ENCODE measurements at places on chromosomes 16 and 17.
A peak's percentile ranks its signal among the peaks of the same experiment; 100 is the strongest.

DNA sequence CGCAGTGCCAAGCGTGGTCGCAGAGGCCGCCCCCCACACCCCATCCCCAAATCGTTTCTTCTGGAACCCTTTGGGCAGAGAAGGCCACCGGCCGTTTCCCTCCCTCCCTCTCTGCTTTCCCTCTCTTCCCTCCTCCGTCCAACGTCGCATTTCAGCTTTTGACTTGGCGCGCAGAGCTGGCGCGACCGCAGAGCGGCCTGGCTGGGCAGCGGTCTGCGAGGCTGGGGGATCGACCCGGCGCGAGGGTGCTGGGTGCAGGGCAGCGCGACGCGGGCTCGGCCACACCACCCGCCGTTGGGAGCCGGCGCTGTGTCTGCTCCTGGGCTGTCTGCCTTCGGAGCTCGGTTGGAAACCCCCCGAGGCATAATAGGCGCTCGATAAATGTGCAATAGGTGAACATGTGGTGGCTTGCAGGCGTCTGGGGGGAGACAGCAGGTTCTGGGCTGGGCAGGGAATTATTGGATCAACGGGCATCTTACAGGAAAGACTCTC is 2.8 kb upstream of the NTN3 start:
- DNase-seq = peak; percentile 30

DNA sequence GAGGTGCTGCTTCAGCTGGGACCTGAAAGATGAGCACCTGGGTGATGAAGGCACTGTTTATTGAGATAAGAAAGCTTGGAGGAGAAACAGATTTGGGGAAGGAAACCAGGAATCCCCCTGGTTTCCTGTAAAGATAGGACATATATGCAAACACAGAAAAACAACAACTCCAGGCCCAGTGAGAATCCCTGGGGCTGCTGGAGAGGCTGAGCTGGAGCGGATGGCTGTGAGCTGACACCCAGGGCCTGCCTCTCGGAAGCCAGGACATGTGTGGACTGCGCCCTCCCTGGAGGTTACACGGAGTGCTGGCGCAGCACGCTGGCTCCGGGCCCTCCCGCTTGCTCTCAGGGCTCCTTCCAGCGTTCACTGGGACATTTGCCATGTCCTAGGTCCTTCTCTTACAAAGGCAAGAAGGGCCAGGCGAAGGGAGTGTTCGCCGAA is 57.5 kb downstream of the CYB5B start:
- no peak for DNase-seq

DNA sequence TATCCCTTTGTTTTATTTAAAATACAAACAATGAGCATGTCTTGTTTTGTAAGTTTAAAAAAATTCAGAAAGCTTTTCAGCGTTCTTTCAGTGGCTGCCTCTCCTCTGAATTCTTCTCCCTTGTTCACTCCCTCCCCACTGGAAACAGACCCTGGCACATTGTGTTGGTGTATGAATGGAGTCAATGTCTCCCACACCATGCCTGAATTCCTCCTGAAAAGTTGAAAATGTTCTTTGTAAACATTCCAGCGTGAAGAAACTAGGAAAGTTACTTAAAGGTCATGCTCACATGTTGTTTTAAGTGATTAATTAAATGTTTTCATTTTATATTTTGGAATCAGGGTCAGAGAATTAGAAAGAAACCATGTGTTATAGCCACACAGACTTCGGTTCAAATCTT is 136.9 kb upstream of the DYNLRB2 start:
- DNase-seq = no peak

DNA sequence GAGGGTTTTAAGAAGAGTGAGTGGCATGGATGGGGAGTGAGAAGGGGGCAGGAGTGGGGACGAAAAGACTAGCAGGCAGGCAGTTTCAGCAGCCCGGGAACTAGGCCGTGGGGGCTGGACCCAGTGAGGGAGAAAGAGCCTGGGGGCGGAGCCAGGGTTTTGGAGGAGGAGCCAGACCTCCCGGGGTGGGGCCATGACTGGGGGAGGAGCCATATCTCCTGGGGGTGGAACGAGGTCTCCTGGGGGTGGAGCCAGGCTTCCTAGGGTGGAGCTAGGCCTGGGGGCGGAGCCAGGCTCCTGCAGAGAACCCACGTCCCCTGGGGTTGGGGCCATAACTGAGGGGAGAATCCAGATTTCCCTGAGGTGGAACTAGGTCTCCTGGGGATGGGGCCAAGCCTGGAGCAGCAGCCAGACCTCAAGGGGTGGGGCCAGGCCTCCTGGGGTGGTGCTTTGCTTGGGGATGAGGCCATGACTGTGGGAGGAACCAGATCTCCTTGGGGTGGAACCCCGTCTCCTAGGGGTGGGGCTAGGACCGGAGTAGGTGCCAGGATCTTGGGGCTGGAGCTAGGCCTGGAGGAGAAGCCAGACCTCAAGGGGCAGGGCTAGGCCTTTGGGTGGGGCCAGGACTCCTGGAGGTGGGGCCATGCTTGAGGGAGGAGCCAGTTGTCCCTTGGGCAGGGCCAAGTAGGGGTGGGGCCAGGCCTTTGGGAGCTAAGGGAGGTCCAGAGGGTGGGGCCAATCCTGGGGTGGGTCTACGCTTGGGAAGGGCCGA is 41.7 kb upstream of the JPH3 start:
- DNase-seq = peak; percentile 36

DNA sequence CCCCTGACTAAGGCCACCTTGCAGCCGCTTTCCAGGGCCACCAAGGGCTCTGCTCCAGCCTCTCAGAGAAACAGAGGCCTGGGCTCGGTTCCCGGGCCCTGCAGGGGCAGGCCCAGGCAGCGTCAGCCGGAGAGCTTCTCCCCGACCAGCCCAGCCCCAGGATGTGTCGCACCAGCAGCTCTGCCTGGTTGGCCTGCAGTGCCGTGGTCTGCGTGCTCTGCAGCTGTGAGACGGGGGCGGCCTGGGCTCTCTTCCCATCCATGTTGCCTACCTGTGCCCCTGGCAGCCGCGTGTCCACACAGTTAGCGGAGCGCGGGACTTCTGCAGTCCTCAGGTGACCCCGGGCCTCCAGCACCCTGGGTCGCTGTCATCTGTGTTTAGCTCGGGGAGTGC is 4.8 kb downstream of the IGFALS start:
- DNase-seq = no peak

DNA sequence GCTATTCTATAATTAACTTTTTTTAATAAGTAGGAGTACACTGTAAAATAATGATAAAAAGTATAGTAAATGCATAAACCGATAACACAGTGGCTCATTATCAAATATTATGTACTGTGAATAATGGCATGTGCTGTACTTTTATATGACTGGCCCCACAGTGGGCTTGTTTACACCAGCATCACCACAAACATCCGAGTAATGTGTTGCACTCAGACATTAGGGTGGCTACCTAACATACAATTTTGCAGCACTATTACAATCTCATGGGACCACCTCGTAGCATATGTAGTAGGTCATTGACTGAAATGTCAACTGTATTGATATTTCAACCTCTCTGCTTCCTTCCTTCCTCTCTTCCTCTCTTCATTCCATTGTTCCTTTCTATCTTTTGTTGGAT is 51.7 kb downstream of the TBX4 start:
- no peak for DNase-seq

DNA sequence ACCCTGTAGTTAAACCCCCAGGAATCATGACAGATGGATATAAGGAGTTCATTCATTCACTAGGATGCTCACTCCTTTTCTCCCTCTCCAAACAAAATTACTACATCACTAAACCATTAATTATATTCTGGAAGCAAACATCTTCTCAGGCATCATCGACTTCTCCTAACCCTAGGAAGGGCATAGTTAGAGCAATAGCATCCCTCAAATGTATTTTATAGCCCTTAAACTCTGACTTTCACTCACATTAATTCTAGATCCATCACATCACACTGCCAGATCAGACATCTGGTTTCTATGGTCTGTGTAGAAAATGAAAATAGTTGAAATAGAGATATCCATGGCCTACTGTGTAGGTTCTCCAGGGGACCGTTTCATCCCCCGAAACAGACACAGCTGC is 143.9 kb downstream of the HS3ST3A1 start:
- DNase-seq = no peak

DNA sequence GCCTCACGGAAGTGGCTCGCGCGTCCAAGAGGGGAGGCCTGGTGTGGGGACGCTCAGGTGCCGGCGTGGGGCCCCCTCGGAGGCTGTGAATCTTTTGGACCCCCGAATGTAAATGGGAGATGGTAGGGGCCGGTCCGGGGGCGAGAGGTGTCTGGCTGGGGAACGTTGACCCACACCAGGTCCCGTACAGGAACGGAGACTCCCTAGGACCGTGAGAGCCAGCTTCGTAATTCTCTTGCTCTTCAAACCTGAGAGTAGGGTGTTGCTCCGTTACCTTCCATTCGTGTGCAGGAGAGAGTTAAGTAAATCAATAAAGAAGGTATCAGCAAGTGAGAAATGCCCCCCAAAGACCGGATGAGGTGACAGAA is 481 bp downstream of the LYRM1 start:
- DNase-seq = no peak
